ENCODE measurements at places on chromosomes 13 and 19.
A peak's percentile ranks its signal among the peaks of the same experiment; 100 is the strongest.

DNA sequence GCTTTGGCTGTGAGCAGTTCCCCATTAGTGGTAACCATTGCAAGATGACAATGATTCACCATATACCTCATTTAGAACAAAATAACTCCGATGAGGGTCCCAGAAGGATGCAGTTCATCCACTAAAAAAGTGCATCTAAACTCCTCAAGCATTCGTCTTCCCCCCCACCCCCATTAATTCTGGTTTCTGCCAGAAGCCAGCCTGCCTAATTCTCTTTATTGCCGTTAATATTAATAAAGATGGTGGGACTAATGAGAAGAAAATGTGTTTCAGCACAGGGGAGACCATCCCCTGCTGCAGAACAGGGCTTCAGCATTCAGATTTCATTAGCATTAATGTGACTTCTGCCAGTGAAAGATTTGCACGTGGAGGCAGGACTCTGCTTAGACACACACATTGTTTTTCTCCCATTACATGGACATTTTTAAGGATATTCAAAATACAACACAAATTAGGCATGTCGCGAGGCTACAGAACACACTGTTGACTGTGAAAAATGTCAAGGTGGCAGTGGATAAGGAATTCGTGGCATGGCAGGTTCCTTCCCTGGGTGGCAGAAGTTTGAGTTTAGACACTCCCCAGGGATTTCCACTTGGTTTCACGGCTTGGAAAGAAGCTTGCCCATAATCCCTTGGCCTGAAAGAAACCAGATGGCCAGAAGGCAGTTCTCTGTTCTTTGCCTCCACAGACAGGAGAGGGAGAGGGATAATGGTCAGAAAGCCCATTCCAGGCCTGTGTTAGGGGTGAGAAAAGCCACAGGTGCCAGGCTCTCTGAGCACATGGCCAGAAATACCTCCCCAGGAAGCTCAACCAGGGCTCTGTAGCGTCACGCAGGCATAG, 236.5 kb downstream of the FOXO1 start:
- no peak for DNase-seq

DNA sequence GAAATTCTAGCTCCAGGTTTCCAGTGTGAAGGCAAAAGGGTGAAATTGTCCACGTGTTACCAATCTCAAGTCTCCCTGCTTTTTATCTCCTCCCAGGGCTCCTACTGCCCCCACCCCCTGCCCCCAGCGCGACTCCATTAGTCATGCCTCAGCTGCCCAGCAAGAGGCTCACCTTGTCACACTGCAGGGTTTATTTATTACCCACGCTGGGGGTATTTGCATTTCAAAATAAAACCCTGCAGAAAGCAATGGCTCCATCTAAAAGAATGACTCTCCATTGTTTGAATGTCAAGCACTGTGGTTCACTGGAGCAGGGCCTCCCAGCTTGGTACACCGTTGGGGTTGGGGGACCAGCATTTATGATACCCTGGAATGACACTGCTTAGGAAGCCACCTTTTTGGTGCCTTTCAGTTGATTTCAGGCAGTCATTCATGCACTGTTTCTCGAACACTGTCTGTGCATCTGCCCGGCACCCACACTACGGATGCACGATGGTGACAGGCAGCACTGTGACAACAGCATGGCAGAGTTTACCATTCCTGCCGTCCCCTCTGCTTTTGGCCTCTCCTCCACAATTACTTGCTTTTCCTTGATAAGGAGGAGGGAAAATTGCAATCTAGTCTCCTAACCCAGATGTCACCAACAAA, 9.9 kb upstream of the POP4 start:
- no peak for DNase-seq

GRCh38 chr13:109204657-109205056, 575.2 kb downstream of the MYO16 start:
- no peak for DNase-seq

DNA sequence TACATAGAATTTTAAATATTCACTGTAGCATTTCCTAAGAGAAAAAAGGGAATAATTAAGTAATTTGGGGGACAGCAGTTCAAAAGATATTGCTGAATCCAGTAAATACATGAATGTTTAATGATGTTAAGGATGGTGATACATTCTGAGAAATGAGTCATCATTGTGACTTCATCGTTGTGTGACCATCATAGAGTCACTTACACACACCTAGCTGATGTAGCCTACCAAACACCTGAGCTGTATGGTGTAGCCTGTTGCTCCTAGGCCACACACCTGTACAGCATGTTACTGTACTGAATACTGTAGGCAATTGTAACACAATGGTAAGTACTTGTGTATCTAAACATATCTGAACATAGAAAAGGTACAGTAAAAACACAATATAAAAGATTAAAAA, 34.8 kb downstream of the ATP7B start:
- DNase-seq, result no peak

GRCh38 chr19:4352701-4353121, 9.3 kb downstream of the MPND start:
- peak; percentile 61 for DNase-seq

GRCh38 chr13:25247360-25247759, 39.9 kb downstream of the MTMR6 start:
- no peak for DNase-seq

DNA sequence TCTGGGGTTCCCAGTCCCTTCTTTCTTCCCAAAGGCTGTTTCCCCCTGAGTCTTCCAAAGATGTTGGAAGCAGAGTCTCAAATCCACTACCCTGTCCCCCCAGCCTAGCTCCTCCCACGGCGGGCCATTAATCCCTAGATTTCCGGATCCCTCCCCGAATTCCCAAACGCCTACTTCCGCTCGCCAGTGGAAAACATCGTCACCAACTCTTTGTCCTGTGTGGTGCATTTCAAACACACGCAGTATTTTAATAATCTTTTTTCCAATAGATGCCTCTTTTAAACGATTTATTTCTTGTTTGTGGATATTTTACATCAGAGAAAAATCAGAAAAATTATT, 610 bp downstream of the ZNF791 start:
- DNase-seq, result no peak

- DNase-seq, result no peak
Observed at GRCh38 chr19:13398780-13399726, 107.2 kb downstream of the CACNA1A start.

GRCh38 chr19:46737298-46737654, 8.6 kb upstream of the FKRP start:
- DNase-seq, result no peak

- no peak for DNase-seq
Observed at GRCh38 chr13:32124743-32125142, 93.2 kb downstream of the FRY start.

- no peak for DNase-seq
Observed at GRCh38 chr13:80873589-80873988, 532.7 kb upstream of the SPRY2 start.

DNA sequence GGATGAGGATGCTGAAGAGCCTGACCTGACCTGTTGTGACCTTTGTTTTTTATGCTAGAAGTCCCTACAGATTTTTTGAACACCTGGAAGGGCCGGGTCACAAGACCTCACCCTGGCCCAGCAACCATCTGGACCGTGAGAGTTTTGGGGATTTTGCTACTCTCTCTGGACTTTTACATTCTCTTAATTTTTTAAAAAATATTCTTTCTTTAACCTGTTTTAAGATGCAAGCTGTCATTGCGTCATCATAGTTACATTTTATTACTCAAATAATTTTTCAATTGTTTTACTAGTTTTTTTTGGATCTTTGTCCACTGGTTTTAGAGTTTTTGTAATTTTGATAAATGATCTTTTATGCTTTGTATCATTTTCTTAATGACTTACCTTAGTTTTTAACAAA, 7.5 kb downstream of the DKKL1 start:
- no peak for DNase-seq

DNA sequence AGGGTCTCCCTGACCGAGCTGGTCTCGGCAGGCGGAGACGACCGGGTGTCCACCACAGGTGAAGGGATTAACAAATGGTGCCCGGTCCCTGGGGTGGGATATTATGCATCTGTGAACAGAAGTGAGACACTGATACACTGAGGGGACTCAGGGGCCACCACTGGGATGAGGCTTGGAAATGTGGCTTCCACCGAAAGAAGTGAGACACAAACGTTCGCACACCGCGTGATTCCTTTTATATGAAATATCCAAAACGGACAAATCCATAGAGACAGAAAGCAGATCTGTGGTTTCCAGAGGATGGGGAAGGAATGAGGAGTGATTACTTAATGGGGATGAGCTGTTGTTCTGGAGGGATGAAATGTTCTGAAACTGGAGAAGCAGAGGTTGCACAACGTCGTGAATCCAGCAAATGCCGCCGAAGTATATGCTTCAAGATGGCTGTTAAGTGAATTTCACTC, 47.5 kb downstream of the C13orf46 start:
- no peak for DNase-seq

GRCh38 chr13:38483623-38484022, 134.0 kb downstream of the UFM1 start:
- DNase-seq, result no peak

- no peak for DNase-seq
Observed at GRCh38 chr13:105047676-105048295, 1487.7 kb downstream of the EFNB2 start.

GRCh38 chr13:42071672-42072419, 23.4 kb downstream of the DGKH start:
- DNase-seq, result no peak

- no peak for DNase-seq
Observed at GRCh38 chr13:113427562-113428468, 25.5 kb downstream of the ADPRHL1 start.

DNA sequence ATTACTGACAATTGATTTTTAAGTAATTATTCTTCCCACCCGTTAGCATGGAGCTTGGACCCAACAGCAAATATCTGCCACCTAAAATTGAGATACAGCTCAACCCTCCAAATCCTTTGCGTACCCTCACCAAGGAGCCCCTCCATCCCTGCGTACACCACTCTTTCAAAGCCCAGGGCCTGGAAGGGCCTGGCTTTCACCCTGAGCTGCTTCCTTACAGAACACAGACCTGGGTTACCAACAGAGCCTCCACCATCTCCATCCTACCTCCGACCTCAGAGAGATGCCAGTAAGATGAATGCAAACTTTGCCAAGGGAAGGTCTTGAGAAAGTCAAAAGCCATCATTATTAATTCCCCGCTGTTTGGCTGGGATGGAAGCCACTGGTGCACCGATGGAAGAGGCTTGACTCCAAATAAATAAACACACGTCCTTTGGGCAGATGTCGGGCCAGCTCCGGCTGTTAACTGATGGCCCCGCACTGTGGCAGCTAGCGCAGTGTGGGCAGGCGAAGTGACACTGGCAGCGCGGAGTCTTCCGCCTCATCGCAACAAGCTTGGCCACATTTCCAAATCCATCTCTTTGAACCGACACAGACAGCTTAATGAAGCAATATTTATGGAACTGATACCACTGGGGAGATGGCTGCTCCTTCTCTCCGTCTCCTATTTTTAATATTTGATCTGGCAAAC, 150.2 kb upstream of the VSTM2B start:
- DNase-seq, result no peak

- DNase-seq, result no peak
Observed at GRCh38 chr13:28426381-28426780, 68.5 kb downstream of the FLT1 start.

- no peak for DNase-seq
Observed at GRCh38 chr19:33377586-33378475, 4.3 kb downstream of the CEBPG start.

GRCh38 chr19:47247308-47247990, 8.9 kb upstream of the CCDC9 start:
- DNase-seq, result peak; percentile 77

DNA sequence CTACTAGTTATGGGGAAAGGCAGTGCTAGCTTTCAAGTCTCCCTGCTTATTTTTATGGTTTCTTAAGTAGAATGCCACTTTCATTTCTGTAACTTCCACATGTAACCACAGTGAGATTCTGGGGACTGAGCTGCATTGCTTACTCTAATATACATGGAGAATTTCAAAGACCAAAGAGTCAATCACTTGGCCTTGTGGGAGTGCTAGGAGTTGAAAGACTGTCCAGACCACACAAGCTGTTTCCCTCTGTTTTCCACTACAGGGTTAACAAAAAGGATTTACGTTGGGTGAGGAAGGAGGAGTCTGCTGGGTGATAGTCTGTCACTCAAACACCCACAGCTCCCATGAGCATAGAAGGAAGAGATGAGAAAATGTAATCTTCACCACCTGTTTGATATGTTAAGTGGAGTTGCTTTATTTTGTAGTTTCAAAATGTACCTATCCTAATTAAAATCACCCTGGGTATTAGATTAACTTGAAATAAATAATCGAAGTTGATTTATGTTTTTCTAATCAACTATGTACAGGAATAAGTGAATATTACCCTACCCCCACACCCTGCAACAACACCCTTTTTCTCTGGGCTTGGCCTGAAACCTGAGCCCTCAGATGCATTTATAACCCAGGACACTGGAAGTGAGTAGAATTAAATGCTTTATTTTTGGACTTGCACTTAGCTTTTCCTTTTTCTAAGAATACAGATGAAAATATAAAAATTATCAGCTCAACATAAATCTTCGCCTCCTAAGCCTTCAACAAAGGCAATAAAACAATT, 225.8 kb upstream of the SLC10A2 start:
- DNase-seq, result no peak
